ENCODE measurements at places on chromosomes 5 and 9. TPM values are rescaled to one million over a fixed set of nuclear protein-coding genes. Genes with fewer than 3 reads are reported as not detected.

GRCh38 chr5:147616421-147616820, 106.6 kb upstream of the DPYSL3 start:
- no peak for DNase-seq

Gene IFNA2
- total RNA-seq: not detected

Gene TTC23L
- total RNA-seq: 0.12 TPM

Gene BAG1
- total RNA-seq: 33.3 TPM

GRCh38 chr9:27388150-27388549, 91.2 kb upstream of the EQTN start:
- DNase-seq: no peak

Gene LHX3
- 0.07 TPM for total RNA-seq

Gene SEMA5A
- total RNA-seq: 4.7 TPM

DNA sequence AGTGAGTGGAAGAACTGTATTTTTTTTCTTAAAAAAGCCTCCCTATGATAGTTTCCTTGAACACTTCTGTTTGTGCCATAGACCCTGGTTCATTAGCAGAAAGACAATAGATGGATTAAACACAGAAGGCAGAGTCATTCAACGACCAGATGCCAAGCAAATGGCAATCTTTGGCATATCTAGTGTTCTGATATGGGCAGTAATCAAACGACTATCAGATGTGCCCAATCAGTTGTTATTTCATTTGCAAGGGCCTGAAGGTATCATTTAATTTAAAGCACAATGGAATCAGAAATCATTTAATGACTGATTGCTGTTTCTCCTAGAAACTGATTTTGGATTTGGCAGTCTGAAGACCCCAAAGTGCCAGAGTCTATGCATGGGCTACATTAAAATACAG, 61.3 kb downstream of the SGCD start:
- no peak for DNase-seq

- no peak for DNase-seq
Observed at GRCh38 chr5:57482671-57483106, at the start of gene ACTBL2. TSS of gene ACTBL2 (minus strand) at chr5:57482811. CDS start at chr5:57482707, 104 bp downstream.

DNA sequence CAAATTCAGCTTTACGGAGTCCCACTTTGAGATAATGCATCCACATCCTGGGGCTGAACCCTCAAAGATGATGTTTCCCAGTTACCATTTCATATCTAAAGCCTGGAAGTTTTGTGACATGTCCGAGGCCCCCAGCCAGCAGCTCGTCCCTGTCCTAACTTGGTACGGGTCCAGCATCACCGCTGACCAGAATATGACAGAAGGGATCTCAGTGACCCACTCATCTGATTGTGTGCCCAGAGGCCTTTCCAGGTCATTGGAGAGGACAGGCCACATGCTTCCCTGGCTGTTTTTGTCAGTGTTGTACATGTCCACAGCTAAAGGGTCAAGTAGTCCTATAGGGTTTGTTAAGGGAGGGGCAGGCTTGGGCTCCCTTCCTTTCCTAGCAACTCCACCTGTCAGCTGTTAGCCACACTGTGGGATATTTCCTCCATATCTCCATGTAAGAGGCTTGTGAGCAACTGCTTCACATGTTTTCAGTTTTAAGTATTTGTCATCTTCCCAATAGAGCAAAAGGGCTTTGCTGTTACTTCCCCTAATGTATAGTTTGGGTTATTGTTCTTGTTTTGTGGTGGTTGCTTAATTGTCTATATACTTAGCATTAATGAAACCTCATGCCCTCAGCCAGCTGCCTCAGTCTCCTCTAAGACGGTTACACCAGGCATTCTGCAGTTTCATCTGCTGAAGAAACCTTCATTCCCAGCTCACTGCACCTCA, 33.4 kb downstream of the SECISBP2 start:
- DNase-seq: no peak

Gene DNAJC21
- 39.3 TPM for total RNA-seq

GRCh38 chr9:88973281-88974045, 17.8 kb upstream of the S1PR3 start:
- no peak for DNase-seq

DNA sequence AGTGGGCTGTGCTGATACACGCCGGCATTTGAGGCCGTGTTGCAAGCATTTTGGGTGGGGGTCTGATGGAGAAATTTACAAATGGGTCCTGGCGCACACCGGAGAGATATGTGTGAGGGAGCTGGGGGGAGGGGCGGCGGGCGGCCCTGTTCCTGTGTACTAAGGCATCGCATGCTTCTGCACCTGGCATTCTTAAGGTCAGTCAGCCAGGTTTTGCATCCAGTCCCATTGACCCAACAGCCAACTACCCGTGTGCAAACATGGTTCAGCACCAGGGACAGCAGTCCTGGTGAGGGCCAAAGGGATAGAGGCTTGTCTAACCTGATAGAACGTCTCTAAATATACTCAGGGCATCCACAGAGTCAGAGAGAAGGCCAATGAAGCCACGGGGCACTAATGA, 839 bp downstream of the GABRG2 start:
- peak; percentile 38 for DNase-seq

DNA sequence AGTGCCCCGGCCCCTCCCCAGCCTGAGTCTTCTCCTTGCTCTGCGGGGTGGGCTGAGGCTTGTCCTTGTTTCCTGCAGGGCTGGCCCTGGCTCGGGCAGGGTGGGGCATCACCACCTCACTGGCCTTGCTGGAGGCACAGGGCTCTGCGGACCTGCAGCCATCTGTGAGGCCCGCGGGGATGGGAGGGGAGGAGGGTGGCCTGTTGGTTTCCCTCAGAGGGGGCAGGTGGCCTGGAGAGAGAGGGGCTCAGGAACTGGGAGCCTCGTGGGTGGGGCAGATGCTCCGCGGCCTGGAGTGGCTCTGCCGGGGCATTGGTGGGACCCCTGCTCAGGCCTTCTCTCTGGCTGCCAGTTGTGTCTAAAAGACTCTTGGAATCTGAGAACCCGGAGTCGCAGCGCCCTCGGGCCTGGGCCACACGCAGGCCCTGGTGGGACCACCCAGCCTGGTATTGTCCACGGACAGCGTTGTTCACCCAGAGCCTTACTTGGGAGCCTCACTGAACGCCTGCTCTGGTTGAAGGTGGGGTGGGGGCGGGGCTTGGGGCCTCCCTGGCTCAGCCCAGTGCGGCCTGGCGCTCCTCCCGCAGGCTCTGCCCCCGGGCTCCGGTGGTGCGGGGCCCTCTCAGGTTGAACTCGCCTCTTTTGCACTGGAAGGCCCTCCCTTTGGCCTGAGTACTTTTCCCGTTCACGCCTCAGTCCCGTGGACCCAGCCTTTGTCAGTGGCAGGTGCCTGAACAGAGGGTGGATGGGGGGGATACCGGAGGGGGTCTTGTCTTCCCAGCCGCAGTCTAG, 111.3 kb downstream of the RXRA start:
- DNase-seq: no peak

GRCh38 chr9:83701769-83702168, 6.0 kb downstream of the UBQLN1 start:
- no peak for DNase-seq

Gene EQTN
- total RNA-seq: not detected

- no peak for DNase-seq
Observed at GRCh38 chr9:84711398-84711777, 41.9 kb downstream of the NTRK2 start.

Gene DCTN3
- 41.3 TPM for total RNA-seq

Gene DBH
- total RNA-seq: not detected

DNA sequence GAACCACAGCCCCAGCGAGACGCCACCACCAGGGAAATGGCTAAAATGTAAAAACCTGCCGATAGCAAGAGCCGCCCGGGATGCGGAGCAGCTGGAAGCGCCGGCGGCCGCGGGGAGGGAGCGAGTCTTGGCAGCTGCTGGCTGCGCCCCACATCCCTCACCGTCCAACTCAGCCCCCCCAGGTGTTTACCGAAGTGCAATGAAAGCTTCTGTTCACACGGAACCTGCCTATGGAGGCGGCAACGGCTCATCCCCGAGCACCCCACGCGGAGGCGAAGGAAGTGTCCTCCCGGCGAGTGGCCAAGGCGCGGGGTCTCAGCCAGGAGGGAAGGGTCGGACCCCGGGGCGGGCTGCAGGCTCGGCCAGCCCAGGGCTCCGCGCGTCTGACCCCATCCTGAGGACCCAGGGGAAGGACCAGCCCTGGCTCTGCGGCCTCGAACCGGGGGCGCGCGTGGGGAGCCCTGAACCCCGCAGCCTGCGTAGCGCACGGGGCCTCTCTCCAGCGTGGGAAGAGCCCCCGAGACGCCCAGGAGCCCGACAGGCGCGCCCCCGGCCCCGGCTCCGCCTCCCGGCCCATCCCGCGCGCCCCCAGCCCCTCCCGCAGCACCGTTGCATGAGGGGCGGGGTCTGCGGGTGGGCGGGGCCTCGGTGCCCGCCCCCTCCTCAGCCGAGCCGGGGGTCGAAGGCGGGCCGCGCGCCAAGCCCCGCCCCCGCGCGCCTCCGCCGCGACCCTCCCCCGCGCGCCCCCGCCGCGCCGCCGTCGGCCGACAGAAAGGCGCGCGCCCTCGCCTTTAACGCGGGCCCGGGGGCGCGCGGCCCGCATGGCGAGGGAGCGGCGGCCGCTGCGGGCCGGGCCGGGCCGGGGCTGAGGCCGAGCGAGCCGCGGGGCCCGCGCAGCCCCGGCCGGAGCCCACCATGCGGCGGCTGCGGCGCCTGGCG, at the start of gene DIPK1B:
TSS of gene DIPK1B (plus strand) at position 822 of the 939 bp plus-strand sequence. CDS start at position 916, 94 bp downstream.
- DNase-seq: no peak

GRCh38 chr5:13478831-13479465, 465.5 kb downstream of the DNAH5 start:
- DNase-seq: peak; percentile 62

DNA sequence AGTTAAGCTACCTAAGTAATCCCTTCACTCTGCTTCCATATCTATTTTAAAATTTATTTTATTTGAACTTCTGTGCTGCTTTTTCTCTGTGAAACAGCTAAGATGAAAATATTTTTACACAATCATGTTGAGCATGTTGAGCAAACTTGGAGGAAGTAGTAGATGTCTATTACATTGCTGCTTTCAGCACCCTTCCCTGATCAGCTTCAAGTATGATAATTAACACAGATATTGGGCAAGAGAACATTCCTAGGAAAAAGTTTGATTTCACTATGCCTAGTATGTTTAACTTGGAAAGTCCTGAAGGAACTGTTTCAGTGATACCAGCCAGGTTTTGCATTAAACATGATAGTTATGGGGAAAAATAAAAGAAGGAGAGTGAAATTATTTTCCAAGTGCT, 283.6 kb downstream of the ELAVL2 start:
- DNase-seq: no peak

DNA sequence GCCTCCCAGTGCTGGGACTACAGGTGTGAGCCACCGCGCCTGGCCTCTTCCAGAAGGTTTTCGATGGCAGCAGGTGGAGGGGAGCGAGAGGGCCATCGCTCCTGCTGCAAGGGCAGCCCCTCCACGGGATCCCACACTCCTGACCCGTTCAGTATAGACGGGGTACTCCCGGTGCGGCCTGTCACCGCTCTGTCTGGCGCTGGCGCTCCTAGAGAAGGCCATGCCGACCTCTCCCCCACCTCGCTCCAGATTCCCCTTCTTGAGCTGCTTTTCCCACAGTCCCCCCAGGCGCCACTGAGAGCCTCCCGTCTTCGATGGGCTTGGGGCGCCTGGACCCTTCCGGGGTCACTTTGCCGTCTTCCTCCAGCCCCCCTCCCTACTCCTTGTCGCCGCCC, 4.3 kb upstream of the SQSTM1 start:
- DNase-seq: no peak

All from NCI-H460 (cell line).